ENCODE measurements at places on chromosomes 12 and 14.
A peak's percentile ranks its signal among the peaks of the same experiment; 100 is the strongest.

GRCh38 chr14:101235335-101236103, 325.8 kb upstream of the DIO3 start:
- no peak for DNase-seq

- DNase-seq: no peak
Measured at GRCh38 chr14:81472096-81472800, 61.4 kb downstream of the SEL1L start.

DNA sequence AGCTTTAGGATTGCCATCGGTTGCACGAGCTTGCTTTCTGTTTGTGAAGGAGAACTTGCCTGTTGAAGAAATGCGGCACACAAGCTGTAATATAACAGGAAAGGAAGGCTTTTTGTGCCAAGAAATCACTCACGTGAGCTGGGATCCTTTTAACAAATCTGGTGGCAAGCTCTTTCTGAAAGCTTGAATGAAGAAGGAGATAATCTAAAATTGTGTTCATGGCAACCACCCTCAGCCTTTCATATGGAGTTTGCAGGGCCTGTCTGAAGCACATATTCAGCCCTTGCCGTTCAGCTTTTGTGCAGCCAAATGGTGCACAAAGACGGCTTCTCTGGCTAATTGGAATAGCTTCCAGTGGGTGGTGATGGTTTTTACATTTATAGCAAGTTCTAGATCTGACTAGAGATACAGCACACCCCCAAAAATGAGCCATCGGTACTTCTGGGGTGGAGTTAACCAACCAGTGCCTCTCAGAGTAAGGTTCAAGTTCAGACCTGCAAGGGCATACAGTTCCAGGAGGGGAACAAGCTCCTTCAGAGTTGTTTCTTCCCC, 107.4 kb downstream of the AEBP2 start:
- no peak for DNase-seq

GRCh38 chr12:14185427-14186192, 179.9 kb upstream of the ATF7IP start:
- DNase-seq: no peak

GRCh38 chr12:2383325-2384028, 330.7 kb downstream of the CACNA1C start:
- DNase-seq: peak; percentile 30

GRCh38 chr14:89827265-89827664, 127.3 kb downstream of the EFCAB11 start:
- DNase-seq: no peak

DNA sequence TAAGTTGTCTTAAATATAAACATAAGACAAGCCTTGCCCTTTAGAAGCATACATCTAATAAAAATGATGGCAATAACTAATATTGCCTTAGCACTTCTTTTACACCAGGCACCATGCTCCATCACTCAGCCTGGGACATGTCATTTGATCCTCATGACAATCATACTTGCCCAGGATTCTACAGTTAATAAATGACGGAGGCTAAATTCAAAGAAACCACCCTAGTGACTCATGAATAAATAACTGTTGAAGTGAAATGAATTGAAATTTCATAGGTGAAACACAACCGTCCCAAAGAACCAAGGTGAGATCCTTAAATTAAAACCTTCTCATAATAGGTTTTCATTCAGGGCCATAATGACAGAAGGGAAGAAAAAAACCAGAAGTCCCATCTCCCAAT, 89.5 kb downstream of the GRIN2B start:
- DNase-seq: no peak

GRCh38 chr12:124720681-124721500, 142.8 kb downstream of the SCARB1 start:
- DNase-seq: no peak

DNA sequence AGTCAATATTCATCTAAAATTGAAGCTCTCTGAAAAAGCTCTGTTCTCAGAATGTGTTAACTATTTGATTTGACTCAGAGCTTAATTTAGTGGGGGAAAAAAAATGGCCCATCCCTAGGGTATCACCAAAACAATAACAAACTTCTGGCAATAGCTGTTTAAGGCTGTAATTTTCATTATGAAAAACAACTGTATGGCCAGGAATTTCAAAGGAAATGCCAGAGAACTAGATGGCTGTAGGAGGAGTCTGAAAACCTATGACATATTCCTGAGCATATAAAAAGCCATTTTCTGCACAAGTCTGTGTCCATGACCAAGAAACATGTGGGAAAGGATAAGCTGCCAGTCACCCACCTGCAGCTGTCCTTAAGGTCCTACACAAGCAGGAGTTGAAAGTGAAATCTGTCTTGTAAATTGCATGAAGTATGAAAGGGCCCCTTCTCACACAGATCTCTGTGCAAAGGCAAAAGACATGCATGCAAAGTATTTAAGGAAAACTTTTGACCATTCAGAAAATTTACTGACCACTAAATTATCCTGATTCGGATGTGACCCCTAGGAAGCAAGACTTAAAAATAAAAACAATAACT, 299.1 kb downstream of the BTG1 start:
- DNase-seq: no peak

DNA sequence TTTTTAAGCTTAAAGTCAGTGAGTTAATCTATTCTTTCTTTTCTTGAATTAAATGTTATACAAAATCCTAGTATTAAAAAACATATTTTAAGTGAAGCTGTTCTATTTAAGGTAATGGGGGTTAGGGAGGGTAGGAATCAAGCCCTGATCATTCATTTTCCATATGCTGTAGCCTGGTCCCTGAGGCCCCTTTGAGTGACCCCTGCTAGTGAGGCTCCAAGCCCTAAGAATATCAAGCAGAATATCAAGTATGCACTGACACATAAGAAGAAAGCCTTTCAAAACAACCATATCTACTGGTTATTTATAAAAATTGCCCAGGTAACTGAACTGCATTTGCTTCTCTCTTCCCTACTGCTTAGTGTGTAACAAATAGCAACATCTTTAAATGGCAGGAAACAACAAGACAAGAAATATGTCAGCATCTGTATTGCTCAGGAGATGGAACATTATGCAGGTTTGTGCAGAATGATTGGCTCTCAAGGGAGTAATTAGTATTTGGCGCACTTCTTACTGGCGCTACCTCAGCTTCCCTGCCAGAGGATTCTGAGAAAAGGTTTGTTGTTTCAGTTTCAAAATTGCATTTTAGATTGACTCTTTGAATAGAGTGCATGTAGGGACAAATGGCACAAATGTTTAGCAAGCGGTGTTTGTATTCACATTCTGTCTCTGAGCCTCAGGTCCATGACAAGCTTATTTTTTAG, 223.0 kb downstream of the DUSP6 start:
- no peak for DNase-seq

- DNase-seq: no peak
Measured at GRCh38 chr12:123278101-123278627, 6.5 kb upstream of the CDK2AP1 start.

DNA sequence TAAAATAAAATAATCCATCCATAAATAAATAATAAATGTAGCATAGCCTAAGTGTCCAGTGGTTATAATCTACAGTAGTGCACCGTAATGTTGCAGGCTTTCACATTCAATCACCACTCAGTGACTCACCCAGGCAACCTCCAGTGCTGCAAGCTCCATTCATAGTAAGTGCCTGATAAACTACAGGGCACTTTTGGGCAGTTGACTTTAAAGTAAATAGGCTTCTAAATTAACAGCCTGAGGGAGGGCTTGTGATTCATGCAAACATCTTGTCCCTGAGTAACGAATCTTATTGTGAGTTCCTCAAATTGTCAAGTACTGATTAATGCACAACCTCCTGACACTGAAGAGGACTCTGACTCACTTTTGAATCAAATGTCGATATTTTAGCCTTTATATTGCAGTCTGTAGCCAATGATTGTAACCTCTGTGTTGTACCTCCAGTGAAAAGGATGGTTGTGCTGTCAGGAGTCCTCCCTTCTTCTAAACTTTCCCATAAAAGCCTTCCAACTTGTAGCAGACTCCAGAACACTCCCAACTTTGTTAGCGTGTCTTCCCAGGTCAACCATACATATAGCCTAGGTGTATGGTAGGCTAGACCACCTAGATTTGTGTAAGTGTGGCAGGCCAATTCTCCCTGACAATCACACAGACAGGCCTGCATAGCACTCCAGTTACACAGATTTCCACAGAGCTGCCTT, 55.0 kb upstream of the BICD1 start:
- no peak for DNase-seq

GRCh38 chr14:85214471-85214870, 315.5 kb upstream of the FLRT2 start:
- no peak for DNase-seq

- DNase-seq: no peak
Measured at GRCh38 chr14:102646615-102647014, 54.2 kb downstream of the RCOR1 start.

DNA sequence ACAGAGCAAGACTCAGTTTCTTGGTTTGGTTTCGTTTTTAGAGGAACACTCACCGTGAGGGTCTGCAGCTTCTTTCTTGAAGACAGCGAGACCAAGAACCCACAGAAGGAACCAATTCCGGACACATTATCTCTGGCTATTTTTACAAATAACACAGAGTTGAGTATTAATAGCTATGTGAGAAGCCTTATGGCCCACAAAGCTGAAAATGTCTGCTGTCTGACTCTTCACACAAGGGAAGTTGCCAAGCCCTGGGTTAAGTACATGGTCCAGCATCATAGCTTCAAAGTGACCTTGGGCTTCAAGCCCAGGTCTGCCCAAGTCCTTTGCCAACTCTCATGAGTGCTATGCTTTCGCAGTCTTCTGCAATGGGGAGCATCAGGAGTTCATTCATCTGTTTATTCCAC, 2.6 kb upstream of the LGMN start:
- DNase-seq: no peak

DNA sequence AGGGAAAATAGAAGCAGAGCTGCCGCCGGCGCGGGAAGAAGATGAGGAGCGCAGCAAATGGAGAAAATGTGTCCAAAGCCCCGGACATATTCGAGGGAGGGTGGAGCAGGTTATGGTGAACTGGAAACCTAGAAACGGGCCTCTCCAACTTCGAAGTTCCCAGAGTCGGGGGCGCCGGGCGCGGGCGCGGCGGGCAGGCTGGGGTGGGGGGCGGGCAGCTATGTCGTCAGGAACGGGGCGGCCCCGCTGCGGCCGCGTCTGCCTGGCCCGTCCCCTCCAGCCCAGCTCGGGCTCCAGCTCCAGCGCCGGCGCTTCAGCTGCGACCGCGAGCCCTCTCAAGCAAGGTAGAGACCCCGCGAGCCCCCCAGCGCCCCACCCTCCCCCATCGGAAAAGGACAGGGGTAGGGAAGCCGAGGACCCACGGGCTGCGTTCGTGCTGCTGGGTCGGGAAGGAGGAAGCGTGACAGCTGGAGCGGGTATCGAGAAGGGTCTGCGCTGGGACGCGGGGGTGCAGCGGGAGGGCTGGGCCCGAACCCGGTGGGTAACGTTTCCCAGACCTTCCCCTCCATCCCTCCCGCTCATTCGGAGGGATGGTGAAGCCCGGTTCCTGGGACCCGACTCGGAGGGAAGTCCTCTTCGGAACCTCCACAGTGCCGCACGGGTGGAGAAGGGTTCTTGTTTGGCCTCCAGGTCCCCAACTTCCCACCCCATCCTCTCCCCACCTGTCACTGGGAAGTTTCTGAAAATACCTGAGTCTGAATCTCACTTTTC, 1.0 kb downstream of the DGKA start:
- peak; percentile 77 for DNase-seq

GRCh38 chr12:19596434-19597166, 157.3 kb downstream of the AEBP2 start:
- no peak for DNase-seq

- no peak for DNase-seq
Measured at GRCh38 chr14:85413836-85414526, 116.0 kb upstream of the FLRT2 start.

- no peak for DNase-seq
Measured at GRCh38 chr12:107654873-107655272, 30.7 kb upstream of the PWP1 start.

- no peak for DNase-seq
Measured at GRCh38 chr12:108446766-108447165, 68.3 kb upstream of the FICD start.

DNA sequence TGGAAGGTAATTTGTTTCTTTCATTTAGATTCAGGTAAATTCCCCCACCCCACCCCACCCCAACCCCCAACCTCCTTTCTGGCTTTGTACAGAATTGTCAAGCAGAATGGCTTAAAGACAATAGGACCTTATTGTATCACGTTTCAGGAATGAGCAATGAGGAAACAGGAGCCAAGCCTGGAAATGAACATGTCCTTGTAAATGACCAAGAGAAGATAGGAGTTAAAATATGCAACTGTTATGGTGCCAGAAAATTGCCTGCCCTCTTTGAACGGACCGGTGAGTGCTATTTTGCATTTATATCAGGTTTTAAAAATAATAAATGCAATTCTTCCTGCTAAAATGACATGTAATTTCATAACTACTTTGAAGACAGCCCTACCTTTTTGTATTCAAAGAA, 141.6 kb upstream of the PELI2 start:
- DNase-seq: no peak

- no peak for DNase-seq
Measured at GRCh38 chr14:95184413-95184790, 27.1 kb upstream of the DICER1 start.

- no peak for DNase-seq
Measured at GRCh38 chr12:66531766-66532165, 147.1 kb downstream of the GRIP1 start.

GRCh38 chr14:90630171-90630806, 185.9 kb downstream of the TTC7B start:
- DNase-seq: no peak

GRCh38 chr12:28512406-28512805, 322.1 kb downstream of the CCDC91 start:
- DNase-seq: no peak

DNA sequence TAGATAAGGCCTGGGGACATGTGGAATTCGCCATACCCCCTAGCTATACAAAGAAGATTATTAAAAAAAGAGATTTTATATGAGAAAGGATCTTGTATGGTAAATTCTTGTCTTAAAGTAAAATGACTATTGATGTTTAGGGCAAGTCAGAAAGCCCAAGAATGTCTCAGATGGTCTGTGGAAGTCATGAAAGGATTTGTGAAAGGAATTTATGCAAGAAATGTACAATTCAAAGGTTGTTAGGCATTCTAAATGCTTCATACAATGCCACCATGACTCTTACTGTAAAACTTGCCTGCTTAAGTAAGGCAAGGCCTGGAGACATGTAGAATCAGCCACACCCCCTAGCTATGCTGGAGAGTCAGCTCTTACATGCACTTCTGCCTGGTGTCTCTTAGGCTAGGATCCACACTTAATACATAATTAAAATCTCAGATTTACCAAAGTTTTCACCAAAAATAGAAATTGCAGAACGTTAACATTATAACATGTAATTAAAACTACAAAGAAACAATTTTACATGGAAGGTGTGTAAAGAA, 8.9 kb upstream of the ETNK1 start:
- no peak for DNase-seq

GRCh38 chr12:24172031-24172772, 222.7 kb upstream of the SOX5 start:
- no peak for DNase-seq

- DNase-seq: peak; percentile 79
Measured at GRCh38 chr14:81453166-81453766, 53.1 kb upstream of the STON2 start.
